ENCODE measurements at places on chromosomes 12 and 14.

DNA sequence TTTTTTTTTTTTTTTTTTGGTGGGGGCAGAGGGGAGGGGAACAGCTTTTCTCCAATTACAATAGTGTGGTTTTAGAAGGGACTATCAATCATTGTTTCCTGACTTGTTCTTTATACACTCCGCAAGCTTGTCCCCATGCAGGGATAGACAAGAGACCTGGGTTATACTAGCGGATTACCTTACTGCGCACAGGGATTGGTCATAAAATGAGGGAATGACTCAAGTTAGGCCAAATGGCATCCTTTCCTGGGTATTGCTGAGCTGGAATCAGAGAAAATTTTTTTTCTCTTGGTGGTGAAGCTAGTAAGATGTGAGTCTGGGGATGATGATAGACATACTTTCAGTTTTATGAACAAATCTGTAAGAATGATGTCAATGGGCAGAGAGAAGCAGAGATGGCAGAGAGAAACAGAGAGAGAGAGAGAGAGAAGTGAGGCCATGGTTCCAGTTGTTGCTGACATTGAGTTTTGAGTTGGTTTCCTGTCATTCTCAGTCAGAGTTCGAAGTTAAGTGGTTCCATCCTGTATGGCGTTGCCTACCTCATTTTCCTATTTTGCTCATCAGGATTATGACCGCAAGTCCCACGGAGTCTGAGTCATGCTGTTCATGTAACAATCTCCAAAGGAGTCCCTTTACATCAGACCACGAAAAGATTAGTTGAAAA is 59.1 kb upstream of the OTOGL start:
- DNase-seq = no peak

GRCh38 chr12:116006141-116006540 is 271.4 kb downstream of the MED13L start:
- DNase-seq = no peak

- no peak for DNase-seq
Measured at GRCh38 chr12:113162102-113163029, 12.8 kb downstream of the CFAP73 start.

DNA sequence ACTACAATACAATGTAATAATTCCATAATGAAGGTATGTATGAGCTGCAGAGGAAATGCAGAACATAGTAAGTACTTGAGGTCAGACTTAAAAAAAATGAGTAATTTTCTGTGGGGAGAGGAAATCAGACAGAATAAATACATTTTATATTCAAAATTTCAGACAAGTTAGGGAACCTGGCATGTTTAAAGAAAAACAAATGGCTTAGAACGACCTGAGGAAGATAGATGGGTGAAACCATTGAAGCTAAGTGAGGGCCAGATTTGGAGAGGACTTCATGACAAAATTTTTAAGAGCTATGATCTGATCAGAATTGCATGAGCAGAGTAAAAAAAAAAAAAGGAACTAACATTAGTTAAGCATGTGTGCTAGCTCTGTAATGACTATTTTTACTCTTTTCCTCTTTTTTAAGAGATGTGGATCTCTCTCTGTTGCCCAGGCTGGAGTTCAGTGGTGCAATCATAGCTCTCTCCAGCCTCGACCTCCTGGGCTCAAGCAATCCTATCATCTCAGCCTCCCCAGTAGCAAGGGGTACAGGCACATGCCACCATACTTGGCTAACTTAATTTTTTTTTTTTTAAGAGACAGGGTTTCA is 157.6 kb upstream of the PDE3A start:
- no peak for DNase-seq

DNA sequence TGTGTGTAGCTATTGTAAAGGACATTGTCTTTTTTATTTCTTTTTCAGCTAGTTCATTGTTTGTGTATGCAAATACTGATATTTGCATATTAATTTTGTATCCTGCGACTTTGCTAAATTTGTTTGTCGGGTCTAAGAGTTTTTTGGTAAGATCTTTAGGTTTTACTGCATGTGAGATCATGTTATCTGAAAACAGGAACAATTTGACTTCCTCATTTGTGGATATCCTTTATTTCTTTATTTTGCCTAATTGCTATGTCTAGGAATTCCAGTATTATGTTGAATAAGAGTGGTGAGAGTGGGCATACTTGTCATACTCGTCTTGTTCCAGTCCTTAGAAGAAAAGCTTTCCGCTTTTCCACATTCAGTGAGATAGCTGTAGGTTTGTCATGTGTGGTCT is 28.8 kb downstream of the SIX4 start:
- no peak for DNase-seq

- no peak for DNase-seq
Measured at GRCh38 chr12:130524759-130525158, 187.1 kb downstream of the PIWIL1 start.

GRCh38 chr14:64062381-64063115 is 209.7 kb downstream of the SYNE2 start:
- DNase-seq = no peak

DNA sequence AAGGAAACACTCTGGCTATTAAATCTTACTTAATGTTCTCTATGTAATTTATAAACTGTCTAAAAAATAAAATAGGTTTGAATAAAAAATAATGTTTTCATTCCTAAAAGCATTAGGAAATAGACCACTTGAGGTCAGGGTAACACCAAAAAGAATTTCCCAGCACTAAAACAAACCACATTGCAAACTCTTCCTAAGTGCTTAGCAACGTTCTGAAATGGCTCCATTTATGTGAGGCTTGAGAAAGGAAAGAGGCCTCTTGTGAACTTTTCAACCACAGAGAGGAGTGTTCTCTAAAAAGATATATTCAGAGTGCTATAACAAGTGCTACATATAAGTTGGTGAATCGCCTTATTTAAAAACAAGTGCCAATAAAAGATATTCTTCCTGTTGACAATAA is 42.7 kb downstream of the ALX1 start:
- DNase-seq = no peak

GRCh38 chr12:108483213-108484059 is 31.6 kb upstream of the FICD start:
- no peak for DNase-seq

DNA sequence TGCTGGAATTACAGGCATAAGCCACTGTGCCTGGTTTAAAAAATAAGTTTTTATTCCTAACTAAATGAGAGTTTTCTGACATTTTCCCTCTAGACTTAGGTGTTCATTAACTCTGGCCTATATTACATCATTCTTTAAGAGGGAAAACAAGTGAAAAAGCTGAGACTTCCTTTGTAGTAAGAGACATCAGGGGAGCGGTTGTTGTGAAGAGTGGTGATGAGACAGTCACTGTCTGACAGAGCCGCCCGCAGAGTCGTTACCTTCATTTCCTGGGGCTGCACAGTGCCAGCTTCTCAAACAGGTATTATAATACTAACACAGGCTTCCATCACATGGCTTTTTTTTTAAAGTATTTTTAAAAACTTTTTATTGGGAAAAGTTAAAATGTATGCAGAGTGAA is 19.7 kb upstream of the TDRD9 start:
- no peak for DNase-seq

DNA sequence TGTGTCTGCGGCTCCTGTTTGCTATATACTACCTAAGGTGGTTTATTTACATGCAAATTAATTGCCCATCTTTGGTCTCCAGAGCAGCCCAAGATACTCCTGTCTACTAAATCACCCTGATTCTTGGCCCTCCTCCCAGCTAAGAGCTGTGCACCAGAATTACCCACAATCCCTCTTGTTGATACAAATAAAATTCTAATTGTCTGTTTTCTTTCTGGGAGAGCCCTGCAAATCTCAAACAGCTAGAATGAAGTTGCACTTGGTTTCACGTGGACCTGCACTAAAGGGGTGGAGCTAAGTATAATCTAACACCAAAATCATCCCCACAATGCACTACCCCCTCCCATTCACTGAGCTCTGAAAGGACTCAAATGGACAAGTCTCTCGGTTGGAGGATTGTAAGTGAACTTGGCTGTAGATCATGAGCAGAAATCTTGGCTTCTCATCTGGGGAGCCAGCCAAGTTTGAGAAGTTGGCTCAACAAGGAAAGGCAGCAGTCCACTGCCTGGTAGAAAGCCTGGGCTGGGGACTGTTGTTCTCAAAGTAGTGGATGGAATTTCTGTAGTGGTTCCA is 6.6 kb downstream of the MAX start:
- no peak for DNase-seq

DNA sequence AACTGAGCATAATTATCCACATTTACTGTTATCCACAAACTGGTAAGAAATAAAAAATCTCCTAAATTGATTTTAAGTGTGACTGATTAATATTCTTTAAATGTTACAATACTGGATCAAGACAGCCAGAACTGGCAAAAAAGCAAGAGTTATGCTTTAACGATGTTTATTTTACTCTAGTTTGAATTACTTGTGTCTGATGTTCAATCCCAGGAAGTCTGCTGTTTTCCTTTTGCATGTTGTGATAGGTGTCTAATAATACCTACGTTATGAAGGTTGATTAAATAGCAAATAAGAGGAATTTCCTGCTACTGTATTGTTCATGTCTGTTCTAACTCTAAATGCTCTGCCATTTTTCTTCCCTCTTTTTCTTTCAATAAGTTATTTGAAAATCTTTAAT is 34.4 kb upstream of the OTOGL start:
- DNase-seq = no peak

- no peak for DNase-seq
Measured at GRCh38 chr14:51521764-51522163, 129.9 kb upstream of the FRMD6 start.

GRCh38 chr14:23366426-23366921 is 1.5 kb upstream of the EFS start:
- DNase-seq = no peak

DNA sequence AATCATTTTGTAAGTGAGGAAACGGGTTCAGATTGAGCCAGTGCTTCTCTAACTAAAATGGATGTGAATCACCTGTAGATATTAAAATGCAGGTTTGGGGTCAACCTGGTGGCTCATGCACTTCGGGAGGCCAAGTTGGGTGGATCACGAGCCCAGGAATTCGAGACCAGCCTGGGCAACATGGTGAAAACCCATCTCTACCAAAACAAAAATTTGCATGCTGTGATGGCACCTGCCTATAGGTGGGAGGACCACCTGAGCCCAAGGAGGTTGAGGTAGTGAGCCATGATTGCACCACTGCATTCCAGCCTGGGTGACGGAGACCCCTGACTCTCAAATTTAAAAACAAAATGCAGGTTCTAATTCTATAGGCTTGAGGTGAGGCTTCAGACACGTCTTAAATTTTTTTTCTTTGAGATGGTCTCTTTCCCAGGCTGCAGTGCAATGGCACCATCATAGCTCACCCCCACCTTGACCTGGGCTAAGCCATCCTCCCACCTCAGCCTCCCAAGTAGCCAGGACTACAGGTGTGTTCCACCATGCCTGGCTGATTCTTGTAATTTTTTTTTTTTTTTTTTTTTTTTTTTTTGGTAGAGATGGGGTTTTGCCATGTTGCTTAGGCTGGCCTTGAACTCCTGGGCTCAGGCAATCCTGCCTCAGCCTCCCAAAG is 9.0 kb downstream of the TUBA1C start:
- DNase-seq = no peak

DNA sequence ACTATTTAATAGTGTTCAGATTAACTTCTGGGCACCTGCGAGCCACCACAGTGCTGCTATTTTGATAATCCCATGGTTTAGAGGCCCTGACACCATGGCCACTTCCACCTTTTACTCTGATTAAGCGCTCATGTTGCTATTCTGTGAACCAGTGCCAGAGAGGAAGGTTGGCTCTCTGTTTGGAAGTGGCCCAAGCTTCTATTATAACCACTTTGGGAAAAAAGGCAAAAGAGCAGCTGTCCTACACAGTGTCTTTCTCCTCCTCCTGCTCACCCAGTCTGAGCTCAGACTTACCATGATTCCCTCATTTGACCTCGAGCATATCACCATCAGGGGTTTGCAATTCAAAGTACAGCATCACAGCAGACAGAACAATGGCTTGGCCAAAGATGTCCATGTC is 23.3 kb downstream of the DYRK2 start:
- no peak for DNase-seq

- no peak for DNase-seq
Measured at GRCh38 chr12:5637698-5638097, 205.8 kb downstream of the NTF3 start.

DNA sequence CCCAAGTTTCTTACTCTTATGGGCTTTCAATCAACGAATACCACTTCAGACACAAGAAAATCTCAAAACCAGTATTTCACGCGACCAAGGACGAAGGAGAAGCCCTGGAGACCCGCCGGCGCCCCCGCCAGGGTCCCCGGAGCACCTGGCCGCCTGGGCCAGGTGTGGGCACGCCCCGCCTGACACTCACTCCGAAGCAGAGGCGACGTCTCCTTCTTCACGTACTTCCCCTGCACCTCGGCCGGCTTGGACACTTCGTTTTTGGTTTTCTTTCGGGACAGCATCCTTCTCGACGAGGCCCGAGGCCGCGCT is 466 bp downstream of the SAV1 start:
- DNase-seq = no peak

- DNase-seq = no peak
Measured at GRCh38 chr12:116882742-116883141, 1.5 kb upstream of the HRK start.

DNA sequence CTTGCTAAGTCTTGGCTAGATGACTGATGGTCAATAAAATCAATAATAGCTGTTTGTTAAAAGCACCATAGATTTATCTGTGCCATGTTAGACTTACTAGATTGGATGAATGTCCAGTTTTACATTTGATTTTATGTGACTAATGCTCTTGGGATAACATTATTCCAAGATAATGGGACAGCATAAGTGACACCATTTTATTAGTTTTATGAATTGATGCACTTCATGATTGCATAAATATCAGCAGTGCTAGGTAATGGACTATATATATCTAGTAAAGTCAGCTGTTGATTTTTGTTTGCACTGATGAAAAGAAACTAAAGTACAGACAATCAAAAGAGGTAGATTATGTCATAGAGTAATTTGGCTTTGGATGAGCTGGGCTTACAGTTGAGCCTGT is 10.4 kb downstream of the TRIM9 start:
- no peak for DNase-seq

DNA sequence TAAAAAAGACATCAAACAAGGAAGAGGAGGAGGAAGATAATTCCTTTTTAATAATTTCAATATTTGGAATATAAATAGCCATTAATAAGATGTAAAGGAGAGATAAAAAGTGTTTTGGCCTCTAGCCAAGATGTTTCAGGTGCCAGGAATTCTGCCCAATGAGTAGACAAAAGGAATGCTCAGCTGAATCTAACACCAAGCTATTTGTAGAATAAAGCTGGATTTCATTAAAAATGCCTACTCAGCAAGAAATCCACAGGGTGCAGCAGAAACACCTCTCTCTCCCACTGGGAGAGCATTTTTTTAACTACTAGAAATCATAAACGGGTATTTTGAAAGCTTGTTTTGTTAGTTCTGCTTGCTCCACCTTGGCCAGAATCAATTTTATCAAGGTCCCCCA is 4.1 kb upstream of the STAB2 start:
- DNase-seq = no peak

- DNase-seq = no peak
Measured at GRCh38 chr12:69610126-69610525, 581 bp downstream of the LRRC10 start.

Measured in activated B cell treated with CpG ODN at 0.5 μM for 24 hours (primary cell).